Stimulated activated naive CD8-positive, alpha-beta T cell treated with anti-CD3 and anti-CD28 coated beads, Interleukin-15, Interleukin-2, amounts not matched to agents 100 U/mL and 50 U/mL, for 24 hours (primary cell): ENCODE measurements at places on chromosomes 7 and 10.

- no peak for DNase-seq
Measured at GRCh38 chr10:103748020-103748419, 107.4 kb downstream of the SH3PXD2A start.

DNA sequence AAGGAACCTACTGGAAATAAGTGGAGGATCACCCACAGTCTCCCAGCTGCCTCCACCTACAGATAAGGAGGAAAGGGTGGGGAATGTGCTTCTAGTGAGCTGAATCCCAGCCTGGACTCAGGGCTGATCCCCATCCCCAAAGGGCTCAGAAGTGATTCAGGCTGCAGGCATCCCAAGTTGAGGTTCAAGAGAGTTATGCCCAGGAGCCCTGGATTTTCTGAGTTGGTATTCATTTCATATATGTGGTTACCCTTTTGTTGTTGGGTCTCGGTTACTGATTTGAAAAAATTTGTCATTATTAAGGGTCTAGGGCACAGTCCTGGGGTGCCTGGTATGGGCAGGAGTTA lies 30.0 kb upstream of the SRGN start:
- no peak for DNase-seq

GRCh38 chr10:13079776-13080050 lies 20.2 kb upstream of the OPTN start:
- no peak for DNase-seq

DNA sequence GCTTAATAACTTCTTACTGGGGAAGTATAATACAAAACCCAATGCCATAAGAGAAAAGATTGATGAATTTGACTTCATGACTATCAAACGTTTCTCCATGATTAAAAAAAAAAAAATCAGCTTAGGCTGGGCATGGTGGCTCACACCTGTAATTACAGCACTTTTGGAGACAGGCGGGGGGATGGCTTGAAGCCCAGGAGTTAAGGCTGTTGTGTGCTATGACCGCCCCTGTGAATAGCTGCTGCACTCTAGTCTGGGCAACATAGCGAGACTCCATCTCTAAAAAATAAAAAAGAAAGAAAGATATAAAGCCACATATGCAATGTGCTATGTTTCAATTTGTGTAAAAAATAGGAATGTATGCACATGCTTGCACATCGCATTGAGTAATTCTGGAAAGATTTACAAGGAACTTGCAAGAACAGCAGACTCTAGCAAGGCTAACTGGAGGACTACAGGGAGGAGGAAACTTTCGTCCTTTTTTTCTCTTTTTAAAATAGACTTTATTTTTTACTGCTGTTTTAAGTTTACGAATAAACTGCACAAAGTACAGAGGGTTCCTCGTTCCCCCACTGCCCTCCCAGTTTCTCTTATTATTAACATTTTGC lies 10.3 kb upstream of the RARRES2 start:
- no peak for DNase-seq

- DNase-seq, result no peak
Measured at GRCh38 chr7:8433477-8434289, at the start of gene NXPH1. Gene NXPH1 (plus strand): TSS chr7:8433609.

DNA sequence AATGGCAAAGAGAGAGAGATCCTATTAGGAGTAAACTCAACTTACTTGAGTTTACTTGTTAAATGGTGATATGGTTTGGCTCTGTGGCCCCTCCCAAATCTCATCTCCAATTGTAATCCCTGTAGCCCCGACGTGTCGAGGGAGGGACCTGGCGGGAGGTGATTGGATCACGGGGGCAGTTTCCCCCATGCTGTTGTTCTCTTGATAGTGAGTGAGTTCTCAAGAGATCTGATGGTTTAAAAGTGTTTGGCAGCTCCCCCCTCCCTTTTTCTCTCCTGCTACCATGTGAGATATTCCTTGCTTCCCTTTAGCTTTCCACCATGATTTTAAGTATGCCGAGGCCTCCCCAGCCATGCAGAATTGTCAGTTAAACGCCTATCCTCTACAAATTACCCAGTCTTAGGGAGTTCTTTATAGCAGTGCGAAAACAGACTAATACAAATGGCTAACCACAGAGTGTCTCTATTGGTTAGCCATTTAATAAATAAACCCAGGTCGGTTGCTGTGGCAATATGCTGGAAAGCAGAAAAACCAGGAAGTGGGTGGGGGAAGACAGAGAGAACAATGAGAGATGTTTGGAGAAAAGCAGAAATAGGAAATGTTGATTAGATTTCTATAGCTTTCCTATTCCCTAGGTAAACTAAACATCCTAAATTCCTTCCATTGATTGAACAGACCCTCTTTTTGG lies 3.0 kb upstream of the STMP1 start:
- DNase-seq, result no peak

DNA sequence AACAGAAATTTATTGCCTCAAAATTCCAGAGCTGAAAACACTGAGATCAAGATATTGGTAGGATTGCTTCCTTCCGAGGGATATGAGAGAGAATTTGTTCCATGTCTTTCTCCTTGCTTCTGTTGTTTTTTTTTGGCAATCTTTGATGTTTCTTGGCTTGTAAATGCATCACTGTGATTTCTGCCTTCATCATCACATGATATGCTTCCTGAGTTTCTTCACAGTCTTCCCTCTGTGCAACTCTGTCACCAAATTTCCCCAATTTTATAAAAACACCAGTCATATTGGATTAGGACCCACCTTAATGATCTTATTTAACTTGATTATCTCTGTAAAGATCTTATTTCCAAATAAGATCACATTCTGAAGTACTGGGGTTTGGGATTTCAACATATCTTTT lies 14.7 kb downstream of the TMEM236 start:
- no peak for DNase-seq

- no peak for DNase-seq
Measured at GRCh38 chr10:91312382-91312733, 91.9 kb downstream of the PCGF5 start.

DNA sequence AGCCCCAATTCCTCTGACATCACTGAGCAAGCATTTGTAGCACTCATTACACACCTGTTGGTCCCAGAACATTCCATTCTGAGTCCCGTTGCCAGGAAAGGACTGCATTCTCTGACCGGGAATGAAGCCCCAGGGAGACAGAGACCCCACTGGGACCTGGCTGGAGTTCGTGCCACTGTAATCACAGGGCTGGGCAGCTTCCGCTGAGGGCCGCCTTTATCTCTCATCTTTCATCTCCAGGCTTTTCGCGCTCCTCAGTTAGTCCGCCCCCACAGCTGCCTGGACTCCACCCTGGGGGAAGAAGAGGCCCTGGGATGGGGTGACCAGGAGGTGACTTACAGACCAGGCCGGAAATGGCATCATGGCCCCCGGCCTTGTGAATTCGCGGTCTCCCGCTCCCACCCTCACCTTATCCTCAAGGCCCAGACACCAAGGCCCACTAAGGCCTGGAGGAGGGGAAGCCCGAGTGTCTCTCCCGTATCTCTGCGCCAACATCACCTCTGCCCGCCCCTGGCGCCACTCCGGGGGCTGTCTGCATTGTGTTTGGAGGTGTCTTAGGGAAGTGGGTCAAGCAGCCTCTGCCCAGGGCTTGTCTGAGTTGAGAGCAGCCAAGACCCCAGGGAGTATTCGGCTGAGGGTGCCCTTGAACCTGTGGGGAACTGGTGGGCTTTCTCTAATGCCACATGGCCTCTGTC lies 75.4 kb downstream of the PROSER2 start:
- DNase-seq, result no peak
